ENCODE measurements at places on chromosomes 3 and 15.

DNA sequence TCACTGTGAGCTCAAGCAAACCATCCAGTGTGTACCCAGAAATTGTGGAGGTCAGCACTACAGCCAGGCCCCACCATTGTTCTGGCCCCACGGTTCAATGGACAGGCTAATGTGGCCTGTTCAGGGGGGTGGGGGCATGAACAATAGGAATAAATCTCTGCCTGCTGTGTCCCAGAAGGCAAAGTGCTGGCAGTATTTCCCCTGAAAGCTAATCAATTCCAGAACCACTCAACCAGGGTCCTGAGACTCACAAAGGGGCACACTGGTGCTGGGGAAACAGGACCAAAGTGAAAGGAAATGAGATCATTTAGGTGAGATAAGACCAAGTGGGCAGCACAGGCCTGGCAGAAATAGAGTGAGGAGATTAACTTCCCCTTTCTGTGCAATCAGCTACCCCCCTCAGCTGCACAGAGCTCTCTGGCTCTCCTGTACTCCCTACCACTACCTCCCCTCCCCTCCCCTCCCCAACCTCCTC is 11.5 kb downstream of the CRYGS start:
- DNase-seq = no peak

DNA sequence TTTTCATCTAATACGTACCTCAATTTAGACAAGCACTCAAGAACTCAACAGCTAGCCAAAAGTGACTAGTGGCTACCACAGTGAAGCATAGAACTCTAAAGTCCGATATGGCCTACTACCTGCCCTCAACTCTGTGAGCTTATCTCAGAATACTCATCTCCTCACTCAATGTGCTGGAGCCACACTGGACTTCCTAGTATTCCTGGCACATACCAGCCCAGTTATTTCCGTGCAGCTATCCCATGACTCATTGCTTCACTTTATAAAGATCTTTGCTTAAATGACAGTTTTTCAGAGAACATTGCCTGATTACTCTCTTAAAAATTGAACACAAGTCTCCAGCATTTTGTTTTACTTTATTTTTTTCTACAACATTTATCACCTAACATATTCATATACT is 524.7 kb downstream of the PYDC2 start:
- no peak for DNase-seq

DNA sequence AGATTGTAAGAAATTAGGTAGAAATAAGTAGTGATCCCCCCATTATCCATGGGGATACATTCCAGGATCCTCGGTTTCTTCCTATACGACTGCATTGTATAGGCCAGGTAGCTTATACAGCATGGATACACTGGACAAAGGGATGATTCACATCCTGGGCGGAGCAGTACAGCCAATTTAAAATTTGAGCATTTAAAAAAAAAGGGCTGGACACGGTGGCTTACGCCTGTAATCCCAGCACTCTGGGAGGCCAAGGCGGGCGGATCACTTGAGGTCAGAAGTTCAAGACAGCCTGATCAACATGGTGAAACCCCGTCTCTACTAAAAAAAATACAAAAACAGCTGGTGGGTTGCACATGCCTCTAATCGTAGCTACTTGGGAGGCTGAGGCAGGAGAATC is 976 bp upstream of the ARGFX start:
- no peak for DNase-seq

DNA sequence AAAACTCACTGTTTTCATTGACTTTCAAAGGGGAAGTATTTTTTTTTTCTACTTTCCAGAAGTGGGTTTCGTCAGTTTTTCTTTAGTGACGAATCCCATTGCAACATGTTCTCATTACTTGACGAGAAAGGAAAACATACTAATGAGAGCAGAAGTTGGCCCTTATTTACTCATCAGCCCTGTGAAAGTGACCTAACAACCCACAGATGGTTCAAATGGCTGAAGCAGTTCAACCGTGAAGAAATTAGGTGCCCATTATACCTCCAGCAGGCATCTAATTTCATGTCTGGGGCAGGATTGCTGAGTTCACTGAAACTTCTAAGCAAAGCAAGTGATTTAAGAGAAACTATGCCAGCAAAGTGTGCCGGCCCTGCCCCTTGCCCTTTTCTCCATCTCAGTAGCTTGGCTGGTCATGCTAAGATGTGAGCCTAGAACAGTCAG is 9.0 kb downstream of the AQP9 start:
- no peak for DNase-seq

- DNase-seq = no peak
These were observed 5.4 kb downstream of the MAPKBP1 start for GRCh38 chr15:41779662-41780157.

- no peak for DNase-seq
These were observed 8.1 kb downstream of the B2M start for GRCh38 chr15:44719293-44719999.

GRCh38 chr15:59993041-59993750 is 10.9 kb upstream of the FOXB1 start:
- DNase-seq = no peak

DNA sequence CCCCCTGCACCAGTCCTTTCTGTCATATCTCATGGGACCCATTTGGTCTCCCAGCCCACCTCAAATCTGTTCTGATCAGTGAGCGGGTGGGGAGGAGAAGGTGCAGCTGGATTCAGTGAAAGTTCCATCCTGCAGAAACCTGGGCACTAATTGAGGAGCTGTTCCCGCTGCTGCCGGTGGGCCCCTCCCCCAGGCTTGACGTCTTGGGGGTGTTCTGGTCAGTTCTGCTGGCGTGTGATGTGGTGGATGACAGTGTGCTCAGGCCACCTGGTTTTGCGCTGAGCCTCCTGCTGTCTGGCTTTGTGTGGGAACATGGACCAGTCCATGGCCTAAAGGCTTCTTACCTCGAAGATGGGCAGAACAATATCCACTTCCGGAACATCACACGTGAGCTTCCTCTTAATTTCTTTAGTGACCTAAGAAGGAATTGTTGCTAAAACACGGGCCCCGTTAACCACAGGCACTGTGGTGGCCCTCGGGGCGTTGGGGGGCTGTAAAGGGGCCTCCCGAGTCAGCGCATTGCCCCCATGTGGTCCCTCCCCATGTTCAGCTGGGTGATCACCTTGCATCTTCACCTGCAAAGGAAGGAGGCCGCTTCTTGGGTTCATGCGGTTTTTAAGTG is 59.7 kb downstream of the RGMA start:
- peak; percentile 9 for DNase-seq

DNA sequence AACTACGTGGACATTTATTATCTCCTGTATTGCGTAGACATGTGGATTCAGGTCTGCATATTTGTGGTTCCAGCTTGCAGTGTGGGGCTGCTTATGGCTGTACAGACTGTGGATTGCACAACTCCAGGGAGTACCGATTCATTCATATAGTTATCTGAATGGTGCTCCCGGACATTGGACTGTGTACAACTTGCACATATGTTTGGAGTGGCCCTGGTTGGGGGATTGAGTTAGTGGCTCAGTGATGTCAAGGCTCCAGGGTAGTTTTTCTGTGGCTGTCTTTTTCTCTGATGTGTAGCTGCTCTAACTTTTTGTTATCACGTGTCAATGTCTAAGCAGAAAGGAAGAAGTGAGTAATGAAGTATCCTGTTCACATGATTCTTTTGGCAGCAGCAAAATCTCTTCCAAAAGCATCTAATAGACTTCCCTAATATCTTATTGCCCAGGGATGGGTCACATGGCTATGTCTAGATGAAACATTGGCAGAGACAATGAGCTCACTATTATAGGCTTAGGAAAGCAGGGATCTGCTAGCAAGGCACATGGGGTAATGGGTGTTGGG is 15.8 kb downstream of the ST3GAL6 start:
- DNase-seq = peak; percentile 23

DNA sequence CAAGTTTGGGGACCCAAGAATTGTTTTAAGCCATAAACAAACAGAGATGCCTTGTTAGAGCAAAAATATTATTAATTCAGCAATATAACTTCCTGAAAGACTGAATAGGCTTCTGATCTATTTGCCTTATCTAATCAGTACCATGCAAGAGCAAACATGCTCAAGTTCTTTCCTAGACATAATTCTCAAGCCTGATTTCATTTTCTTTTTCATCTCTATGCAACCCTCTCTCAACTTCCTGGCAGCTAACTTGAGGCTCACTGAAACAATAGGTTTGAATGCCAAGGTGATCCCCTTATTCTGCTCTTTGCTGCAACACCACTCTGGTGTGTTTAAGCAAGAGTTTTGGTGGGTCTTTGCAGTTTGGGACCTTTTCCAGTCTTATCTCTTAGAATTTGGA is 230.9 kb upstream of the CD96 start:
- no peak for DNase-seq

DNA sequence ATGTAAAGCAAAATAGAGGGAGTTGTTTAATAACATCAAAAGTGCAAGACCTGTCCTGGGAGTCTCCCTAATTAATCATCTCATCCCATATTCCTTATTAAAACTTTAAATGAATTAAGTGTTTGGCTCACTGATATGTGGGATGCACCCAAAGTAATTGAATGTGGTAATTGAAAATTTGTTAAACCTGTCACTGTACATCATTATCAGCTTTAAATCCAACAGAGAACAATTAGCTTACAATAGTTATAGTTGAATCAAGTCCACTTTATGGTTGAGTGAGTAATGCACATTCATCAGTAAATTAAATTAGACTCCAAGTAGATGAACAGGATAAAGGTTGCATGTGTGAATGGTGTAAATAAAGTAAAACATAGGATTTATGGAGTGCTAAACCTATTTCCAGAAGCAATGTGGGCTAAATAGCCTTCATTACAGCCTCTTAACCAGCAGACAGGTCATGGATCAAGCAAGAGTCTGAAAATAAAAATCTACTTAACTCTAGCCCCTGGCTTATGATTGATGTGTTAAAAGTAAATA is 608.2 kb upstream of the CCDC54 start:
- no peak for DNase-seq

DNA sequence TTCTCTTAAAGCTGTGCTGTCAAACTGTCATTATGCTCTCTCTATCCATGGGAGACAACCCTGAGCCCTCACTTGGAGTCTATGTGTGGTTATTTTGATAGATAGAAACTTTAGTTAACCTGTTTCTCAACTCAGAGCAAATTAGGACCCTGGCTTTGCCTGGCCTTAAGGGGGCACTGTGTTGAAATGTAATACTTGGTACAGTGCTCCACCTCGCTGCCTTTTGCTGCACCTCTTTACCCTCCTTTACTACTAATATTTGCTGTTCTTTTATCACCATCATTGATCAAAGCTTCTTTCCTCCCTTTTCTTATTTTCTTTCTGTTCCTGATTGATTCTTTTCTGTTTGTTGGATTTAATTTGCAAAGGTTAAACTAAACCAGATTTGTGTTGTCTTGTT is 34.3 kb downstream of the STT3B start:
- no peak for DNase-seq

DNA sequence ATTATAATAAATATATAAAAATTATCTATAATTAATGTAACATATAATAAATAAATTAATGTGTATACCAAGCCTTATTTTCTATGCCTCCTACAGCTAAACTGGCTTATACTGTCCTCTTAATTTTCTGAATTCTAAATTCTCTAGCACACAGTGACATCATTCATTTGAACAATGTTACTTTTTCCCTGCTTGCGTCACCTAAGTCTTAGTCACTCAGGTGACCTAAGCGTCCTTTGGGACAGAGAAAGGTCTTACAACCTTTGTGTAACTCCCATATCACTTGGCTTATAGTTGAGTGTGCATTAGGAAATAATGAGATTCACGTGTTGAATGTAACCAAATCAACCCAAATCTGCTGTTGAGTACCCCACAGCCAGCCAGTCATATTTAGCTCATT is 48.5 kb upstream of the KCNMB2 start:
- DNase-seq = no peak

GRCh38 chr15:42404461-42405235 is 45.3 kb downstream of the CAPN3 start:
- DNase-seq = no peak

- peak; percentile 92 for DNase-seq
These were observed 6.3 kb upstream of the PKM start for GRCh38 chr15:72237029-72237852.

DNA sequence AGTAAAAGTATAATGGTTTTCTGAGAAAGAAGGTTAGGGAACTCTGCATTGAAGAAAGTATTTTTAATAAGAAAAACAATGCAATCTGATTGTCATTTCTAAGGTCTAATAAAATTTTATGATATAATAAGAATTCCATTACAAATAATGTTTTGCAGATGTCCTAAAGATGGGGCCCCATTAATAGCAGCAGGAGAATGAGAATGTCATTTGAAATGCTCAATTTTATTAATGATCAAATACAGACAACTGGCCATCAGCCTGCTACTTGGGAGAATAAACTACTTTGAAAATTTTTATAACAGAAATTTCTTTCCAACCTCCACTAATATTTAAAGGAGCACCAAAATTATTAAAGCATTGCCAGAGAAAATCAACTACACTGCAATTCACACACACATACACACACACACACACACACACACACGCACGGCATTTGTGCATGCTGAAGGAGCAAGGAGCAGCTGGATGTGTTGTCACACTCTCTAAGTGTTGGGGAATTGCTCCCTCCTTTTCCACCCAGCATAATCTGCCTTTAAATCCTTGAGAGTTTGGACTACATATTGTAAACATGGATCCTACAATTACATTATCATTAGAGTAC is 109.5 kb downstream of the THRB start:
- no peak for DNase-seq

- DNase-seq = no peak
These were observed 231.5 kb downstream of the EFHB start for GRCh38 chr3:19702416-19703078.

DNA sequence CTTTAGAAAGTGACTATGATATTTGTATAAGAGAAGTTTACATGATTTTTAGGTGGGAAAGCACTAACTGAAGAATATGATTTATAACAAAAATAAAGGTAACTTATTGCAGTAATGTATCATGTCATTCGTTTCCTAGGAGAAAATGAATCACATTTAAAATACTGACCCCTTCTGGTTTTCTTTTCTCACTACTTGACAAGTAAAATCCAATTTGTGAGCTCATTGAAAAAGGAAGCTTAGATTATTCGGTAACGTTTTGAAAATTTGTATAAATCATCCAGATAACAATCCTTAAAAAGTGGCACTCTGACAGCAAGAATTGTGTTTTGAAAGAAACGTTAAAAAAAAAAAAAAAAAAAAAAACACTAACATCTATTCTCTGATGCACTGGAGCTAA is 39.0 kb downstream of the NSUN3 start:
- no peak for DNase-seq

DNA sequence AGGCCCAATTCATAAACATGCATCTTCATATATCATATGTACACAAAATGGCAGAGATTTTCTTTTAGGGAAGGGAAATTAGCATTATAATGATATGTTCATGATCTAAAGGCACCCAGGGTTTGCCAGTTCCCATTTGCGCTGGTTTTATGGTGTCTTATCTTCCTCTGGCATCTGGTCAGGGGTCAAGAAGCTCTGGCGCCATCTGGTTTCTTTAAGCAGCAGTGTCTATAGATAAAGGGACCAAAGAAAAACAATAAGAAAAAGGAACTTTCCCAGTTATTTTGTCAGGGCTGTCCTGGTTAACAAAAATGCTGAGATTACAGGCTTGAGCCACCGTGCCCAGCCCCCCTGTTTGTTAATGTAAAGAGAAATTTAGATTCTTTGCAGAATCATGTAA is 3.3 kb upstream of the DCP1A start:
- DNase-seq = no peak
